ENCODE measurements at places on chromosomes 3 and 15.
A peak's percentile ranks its signal among the peaks of the same experiment; 100 is the strongest.

- DNase-seq: no peak
These were observed 86.8 kb upstream of the MEF2A start for GRCh38 chr15:99478977-99479376.

- DNase-seq: no peak
These were observed 47.0 kb upstream of the GK5 start for GRCh38 chr3:142272200-142272891.

DNA sequence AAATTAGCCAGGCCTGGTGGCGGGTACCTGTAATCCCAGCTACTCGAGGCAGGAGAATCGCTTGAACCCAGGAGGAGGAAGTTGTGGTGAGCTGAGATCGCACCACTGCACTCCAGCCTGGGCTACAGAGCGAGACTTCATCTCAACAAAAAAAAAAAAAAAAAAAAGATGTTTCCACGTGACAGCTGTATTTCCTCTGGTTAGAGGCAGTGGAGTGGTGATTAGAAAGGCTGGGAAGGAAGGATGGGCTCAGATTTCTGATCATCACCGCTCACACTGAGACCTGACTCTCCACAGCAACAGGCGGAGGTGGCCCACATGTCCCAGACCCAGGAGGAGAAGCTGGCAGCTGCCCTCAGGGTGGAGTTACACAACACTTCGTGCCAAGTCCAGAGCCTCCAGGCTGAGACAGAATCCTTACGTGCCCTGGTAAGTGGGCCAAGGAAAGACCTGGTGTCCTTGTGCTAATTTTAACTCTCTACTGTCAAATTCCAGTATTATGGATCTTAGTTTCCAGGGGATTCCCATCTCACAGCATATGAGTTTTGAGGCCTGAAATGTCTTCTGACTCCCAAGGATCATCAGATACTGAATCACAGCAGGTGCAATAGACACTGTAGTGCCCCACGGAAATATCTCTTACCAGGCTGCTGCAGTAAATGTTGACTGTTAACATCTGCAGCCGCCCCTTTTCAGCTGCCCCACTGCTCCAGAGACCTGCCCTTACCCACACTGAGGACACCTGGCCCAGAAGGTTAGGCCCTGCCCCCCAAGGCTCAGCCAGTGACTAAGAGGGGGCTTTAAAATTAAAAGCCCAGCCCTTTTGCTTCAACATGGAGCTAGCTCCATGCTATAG, 66.9 kb downstream of the BFSP2 start:
- DNase-seq: no peak

DNA sequence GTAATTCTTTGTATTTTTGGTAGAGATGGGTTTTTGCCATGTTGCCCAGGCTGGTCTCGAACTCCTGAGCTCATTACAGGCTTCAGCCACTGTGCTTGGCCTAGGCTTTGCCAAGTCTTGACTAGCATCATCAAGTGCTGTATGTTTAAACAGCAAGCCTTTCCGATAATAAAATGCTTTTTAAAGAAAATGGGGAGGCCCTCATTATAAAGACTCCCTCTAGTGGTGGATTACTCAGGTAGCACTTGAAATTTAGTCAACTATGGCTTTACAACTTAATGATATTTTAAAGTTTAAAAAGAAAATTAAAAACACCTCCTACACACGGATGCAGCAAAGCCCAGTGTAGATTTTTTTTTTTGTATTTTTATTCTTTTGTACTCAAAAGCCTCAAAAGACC, 213.6 kb downstream of the GAP43 start:
- no peak for DNase-seq

DNA sequence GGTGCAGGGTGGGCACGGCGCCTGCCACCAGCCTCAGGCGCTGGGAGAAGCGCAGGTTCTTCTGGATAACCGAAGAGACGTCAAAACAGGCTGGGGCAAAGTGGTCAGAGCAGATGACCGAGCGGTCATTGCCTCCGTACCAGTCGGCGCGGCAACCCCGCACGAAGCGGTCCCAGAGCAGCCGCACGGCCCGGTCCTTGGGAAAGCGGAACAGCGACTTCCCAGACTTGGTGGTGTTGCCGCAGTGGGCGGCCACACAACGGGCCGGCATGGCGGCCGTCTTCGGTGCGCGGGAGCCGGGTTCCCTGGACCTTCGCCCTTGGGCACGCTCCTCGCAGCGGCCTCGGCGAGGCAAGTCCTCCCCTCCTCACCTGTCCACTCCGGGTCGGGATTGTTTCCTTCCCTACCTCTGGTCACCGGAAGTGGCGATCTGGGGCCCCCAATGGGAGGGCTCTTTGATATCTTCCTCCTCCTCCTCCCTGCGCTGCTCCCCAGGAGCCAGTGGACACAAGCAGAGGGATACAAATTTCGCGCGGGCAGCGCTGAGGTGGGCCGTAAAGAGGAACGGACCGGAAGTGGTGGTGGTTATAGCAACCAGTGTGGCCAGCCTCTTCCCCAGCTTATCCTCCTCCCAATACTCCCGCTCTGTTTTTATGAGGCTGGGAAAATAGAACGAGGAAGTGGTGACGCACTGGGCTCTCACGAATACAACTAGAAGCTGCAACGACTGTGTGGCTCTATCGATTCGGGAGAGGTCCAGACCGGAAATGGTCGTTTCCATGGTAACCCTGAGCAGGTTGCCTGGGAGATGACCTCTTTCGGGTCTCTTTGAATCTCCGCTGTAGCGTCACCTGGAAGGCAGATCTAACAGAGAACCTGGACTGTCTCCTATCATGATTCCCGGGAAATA, at the start of the genes LRRC49 and THAP10:
Gene LRRC49, plus strand, starts transcription at position 825 of the 910 bp plus-strand sequence. Its CDS starts 69 bp downstream, at position 894.
Gene THAP10, minus strand, starts transcription at position 432 of the 910 bp plus-strand sequence. Its CDS starts 161 bp downstream, at position 271.
- peak; percentile 94 for DNase-seq

GRCh38 chr15:30065025-30065801, 17.5 kb upstream of the GOLGA8J start:
- DNase-seq: peak; percentile 76

Measured in HS-5 (cell line).